ENCODE measurements at places on chromosomes 2 and 18. TPM values are rescaled to one million over a fixed set of nuclear protein-coding genes. Genes with fewer than 3 reads are reported as not detected.

ABCB6 gene
- 31.7 TPM for total RNA-seq

TMEM247 gene
- not detected for total RNA-seq

ALKAL2 gene
- not detected for total RNA-seq

SERPINB13 gene
- not detected for total RNA-seq

CROCC2 gene
- not detected for total RNA-seq

SLC16A14 gene
- total RNA-seq = 2.1 TPM

SLC23A3 gene
- total RNA-seq = not detected

SPP2 gene
- total RNA-seq = not detected

IGFBP2 gene
- total RNA-seq = 191 TPM

ARHGAP25 gene
- not detected for total RNA-seq

RAX gene
- not detected for total RNA-seq

COL4A4 gene
- not detected for total RNA-seq

SLC38A11 gene
- total RNA-seq = not detected

WDR12 gene
- total RNA-seq = 28.5 TPM

CREG2 gene
- not detected for total RNA-seq

KCNK3 gene
- total RNA-seq = not detected

NXPH2 gene
- not detected for total RNA-seq
